ENCODE measurements at places on chromosomes 5 and 9. TPM values are rescaled to one million over a fixed set of nuclear protein-coding genes. Genes with fewer than 3 reads are reported as not detected.

The TCF7 gene
- 2.5 TPM for total RNA-seq

The CEL gene
- total RNA-seq, result 10.5 TPM

The UQCRQ gene
- 132 TPM for total RNA-seq

The IFNK gene
- not detected for total RNA-seq

DNA sequence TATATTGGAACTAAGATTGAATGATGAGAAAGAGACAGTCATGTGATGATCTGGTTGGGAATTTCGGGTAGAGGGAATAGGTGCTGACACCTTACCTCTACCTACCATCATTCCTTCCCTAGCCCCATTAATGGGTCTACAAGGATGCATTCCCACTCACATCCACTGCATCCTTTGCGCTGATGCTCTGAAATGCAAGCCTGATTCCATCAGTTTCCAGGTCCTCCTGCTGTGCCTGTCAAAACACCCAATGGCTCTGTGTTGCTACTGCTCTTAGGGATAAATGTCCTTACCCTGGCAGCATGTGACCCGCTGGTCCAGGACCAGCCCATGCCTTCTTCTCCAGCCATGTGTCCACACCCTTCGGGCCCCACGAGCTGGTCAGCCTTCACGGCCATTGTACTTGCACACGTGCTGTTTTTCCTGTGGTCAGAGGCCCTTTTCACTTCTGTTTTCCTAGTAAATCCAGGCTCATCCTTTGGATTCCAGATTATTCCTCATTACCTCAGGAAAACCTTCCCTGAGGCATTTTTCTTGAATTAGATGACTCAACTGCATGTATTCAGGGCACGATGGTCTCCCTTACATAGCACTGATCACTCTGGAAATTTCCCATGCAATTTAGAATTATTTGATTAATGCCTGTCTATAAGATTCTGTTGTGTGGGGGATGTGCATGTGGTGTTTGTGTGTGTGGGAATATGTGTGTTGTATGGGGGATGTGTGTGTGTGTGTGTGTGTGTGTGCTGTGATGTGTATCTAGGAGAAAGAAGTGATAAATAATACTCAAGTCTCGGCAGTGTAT lies 185.0 kb downstream of the DIRAS2 start:
- no peak overlapping the region for H3K4me3 ChIP-seq
- no peak for DNase-seq
- H3K4me1 ChIP-seq, result no peaks in the 10 kb centered on the region
- no peaks in the 10 kb centered on the region for H3K36me3 ChIP-seq
- H3K27ac ChIP-seq, result no peak overlapping the region

DNA sequence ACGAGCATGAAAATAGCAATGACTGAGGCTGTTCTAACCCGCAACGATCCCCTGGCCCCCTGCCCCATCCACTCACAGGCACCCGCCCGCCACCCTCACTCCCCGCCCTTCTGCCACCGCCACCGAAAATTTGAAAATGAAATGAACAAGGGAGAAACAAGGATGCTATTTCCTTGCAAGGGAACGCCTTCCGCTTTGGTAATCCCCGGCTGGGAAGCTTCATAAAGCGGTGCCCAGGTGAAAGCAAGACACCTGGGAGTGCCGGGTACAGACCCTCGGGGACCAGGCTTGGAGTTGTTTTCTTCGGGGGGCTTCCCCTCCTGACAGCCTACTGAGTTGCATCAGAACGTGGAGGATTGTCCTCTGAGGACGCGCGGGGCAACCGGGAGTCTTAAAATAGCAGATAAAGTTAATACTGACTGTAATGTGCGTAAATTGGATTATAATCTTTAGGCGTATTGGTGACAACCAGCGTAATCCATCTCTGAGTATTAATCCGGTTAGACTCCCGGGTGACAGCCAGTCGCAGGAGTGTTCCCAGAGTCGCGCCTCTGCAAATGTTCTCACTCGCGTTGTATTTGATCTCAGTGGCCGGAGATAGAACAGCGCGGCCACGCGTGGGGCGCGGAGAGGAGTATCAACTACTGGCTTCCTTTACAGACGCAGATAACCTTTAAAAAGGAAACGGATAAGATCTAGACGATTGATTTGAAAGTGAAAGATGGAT lies 885 bp upstream of the MLLT3 start:
- DNase-seq, result peak; percentile 14
- peak overlapping the region; percentile 89 for H3K27ac ChIP-seq
- no peaks in the 10 kb centered on the region for H3K36me3 ChIP-seq

DNA sequence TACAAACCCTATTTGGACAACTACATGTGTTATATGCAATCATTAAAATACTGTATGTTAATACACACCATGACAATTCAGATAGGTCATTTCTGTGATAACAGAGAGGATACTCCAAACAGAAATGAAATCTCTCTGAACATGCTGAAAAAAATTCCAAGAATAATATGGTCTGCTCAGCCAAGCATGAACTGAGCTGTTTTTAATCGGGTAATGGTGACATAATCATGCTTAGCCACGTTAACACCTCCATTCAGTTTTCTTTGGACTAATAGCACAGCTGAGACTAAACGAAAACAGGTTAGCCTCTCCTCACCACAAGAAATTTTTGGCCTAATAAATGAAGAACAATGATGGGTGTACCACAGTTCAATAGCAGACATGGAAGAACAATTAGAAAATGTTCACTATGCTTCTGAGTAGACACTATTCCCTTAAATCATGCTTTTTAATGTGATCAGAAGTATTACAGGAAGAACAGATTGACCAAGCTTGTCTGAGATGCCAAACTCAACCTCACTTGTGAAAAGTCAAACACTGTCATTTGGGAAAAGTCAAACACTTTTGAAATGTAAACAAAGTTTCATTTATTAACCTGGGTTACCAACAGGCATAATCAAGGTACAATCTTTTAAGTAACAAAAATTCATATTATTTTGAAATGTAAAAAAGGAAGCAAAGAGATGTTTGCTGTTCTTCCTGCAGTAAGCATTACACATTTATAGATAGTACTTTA lies 19.4 kb downstream of the RAB14 start:
- DNase-seq, result no peak
- H3K36me3 ChIP-seq, result peaks cover 2% of the 10 kb centered on the region
- no peak overlapping the region for H3K4me3 ChIP-seq

GRCh38 chr5:149235841-149236240 lies 35.8 kb upstream of the AFAP1L1 start:
- no peak overlapping the region for H3K27ac ChIP-seq
- DNase-seq, result no peak
- H3K4me1 ChIP-seq, result no peaks in the 10 kb centered on the region
- H3K36me3 ChIP-seq, result no peaks in the 10 kb centered on the region
- no peaks in the 10 kb centered on the region for H3K27me3 ChIP-seq

DNA sequence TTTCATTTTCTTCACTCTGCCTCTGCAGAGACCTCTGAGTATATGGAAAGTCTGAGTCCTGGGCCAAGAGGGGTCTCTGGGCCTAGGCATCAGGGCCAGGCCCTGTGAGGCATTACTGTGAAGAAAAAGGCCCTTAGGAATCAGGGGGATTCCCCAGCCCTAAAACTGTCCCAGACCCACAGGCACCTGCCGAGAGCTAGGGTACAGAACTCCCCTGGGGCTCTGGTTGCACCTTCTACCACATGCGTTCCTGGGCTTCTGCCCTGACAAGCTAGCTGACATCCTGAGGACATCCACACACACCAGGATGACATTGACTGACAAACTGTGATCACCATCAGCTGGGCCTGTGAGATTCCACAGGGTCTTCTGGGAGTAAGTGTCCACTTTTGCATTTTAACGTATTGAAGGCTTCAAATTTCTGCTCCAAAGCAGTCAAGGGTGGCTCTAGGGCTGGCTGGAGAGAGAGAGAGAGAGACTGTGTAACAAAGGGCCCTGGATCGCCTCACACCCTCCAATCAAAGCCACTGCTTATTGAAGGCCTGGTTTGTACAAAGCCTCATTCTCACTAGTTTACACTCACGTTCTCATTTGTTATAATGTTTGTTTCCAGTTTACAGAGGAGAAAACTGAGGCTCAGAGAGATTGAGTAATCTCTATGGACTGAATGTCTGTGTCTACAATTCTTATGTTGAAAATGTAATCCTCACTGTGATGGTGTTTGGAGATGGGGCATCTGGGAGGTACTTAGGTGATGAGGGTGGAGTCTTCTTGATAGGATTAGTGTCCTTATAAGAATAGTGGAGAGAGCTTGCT lies 45.1 kb downstream of the TGFBI start:
- DNase-seq, result no peak
- no peak overlapping the region for H3K4me3 ChIP-seq
- H3K4me1 ChIP-seq, result no peaks in the 10 kb centered on the region
- H3K36me3 ChIP-seq, result no peaks in the 10 kb centered on the region
- no peaks in the 10 kb centered on the region for H3K27me3 ChIP-seq

DNA sequence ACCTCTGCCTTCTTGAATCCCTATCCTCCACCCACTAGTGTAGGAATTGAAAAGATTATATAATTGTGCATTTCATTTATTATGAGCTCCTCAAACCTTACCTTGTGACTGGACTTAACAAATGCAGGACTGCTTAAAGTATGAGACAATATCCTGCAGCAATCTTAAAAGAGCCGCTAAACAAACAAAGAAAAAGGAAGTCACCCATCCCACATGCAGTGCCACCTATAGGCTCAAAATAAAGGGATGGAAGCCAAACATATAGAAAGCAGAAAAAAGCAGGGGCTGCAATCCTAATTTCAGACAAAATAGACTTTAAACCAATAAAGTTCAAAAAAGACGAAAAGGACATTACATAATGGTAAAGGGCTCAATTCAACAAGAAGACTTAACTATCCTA lies 8.7 kb downstream of the PCAT7 start:
- H3K4me1 ChIP-seq, result no peaks in the 10 kb centered on the region
- DNase-seq, result no peak
- no peaks in the 10 kb centered on the region for H3K36me3 ChIP-seq

DNA sequence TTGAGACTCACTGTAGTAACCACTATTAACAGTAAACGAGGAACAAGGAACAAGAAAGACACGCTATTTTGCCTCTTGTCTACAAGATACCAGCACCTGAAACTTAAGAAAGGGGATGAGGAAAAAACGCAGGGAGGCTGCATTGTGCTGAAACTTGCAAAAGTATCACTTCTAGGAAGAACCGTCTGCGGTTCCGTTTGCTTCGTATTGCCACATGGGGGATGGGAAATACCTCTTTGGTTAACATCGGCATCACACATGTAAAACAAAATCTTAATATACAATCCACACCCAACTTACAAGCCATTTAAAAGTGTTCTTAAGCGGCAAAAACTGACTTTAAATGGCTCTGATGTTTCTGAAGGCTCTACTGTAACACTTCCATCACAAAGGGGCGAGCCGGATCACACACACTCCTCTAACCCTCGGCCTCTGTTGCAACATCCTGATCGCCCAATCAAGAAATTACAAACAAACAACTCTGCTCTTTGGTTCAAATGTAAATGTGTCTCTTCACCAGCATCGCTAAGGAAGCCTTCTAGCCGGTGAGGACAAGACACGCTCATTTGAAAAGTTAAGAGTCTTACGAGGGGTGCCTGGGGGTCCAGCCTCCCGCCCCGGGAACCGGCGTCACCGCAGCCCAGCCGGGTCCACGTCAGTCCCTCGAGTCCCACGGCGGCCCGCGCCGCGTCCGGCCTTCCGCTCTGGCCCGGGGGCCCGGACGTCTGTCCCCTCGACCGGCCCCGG lies 621 bp downstream of the SEC16A start:
- peak overlapping the region; percentile 99 for H3K4me3 ChIP-seq
- no peaks in the 10 kb centered on the region for H3K4me1 ChIP-seq
- peak; percentile 29 for DNase-seq
- no peaks in the 10 kb centered on the region for H3K36me3 ChIP-seq
- H3K27me3 ChIP-seq, result no peaks in the 10 kb centered on the region

GRCh38 chr9:9246726-9247125 lies 1366.1 kb downstream of the PTPRD start:
- no peak overlapping the region for H3K27ac ChIP-seq
- H3K4me1 ChIP-seq, result no peaks in the 10 kb centered on the region
- H3K4me3 ChIP-seq, result no peak overlapping the region
- H3K36me3 ChIP-seq, result no peaks in the 10 kb centered on the region
- no peaks in the 10 kb centered on the region for H3K27me3 ChIP-seq

DNA sequence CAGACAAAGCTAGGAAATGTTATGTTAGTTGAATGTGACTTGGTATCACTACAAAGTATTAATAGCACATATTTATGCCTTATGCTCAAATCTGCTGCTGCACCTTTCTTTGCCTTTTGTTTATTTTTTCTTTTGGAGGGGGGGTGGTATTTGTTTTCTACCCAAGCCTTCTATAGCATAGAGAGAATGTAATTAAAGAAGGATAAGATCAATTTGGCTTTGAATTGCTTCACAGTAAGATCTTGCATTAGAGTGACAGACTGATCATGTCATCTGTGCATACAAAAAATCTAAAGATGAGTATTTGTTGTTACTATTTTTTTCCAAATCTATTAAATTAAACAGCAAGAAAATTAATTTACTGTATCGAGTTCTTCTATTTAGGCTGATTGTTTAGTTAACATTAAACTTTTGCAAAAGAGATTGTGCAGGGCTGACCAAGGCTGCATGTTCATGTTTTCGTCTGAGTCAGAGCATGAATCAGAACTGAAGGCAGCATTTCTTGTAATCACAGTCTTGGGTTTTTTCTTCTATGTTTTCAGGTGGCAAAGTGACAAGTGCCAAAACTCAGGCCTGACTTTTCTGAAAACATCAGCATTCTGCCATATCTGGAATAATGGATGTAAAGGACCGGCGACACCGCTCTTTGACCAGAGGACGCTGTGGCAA lies 1007.1 kb upstream of the WWC1 start:
- DNase-seq, result no peak
- no peaks in the 10 kb centered on the region for H3K36me3 ChIP-seq
- H3K27ac ChIP-seq, result no peak overlapping the region
- no peaks in the 10 kb centered on the region for H3K4me1 ChIP-seq
- no peak overlapping the region for H3K4me3 ChIP-seq

- H3K36me3 ChIP-seq, result no peaks in the 10 kb centered on the region
- peak overlapping the region; percentile 37 for H3K27ac ChIP-seq
- no peak for DNase-seq
- H3K4me3 ChIP-seq, result no peak overlapping the region
- H3K27me3 ChIP-seq, result no peaks in the 10 kb centered on the region
Measured at GRCh38 chr9:136626066-136626725, 36.5 kb upstream of the EGFL7 start.

GRCh38 chr5:74476046-74476818 lies 164.3 kb downstream of the ENC1 start:
- DNase-seq, result no peak
- H3K27ac ChIP-seq, result no peak overlapping the region

All from tibial nerve (tissue), 4 donors.